ENCODE measurements at places on chromosomes 11 and 22. TPM values are rescaled to one million over a fixed set of nuclear protein-coding genes. Genes with fewer than 3 reads are reported as not detected.
A peak's percentile ranks its signal among the peaks of the same experiment; 100 is the strongest.

Gene TP53I11
- total RNA-seq: 58.9 TPM

Gene C11orf91
- total RNA-seq: not detected

Gene DAGLA
- total RNA-seq: 4.7 TPM

Gene MB
- not detected for total RNA-seq

Gene TEX54
- total RNA-seq: not detected

Gene CREB3L1
- total RNA-seq: 4.5 TPM

Gene CD3E
- total RNA-seq: not detected

Gene P2RY6
- total RNA-seq: 4.5 TPM

Gene CADM1
- total RNA-seq: 41.7 TPM

Gene PKP3
- total RNA-seq: 23.9 TPM

DNA sequence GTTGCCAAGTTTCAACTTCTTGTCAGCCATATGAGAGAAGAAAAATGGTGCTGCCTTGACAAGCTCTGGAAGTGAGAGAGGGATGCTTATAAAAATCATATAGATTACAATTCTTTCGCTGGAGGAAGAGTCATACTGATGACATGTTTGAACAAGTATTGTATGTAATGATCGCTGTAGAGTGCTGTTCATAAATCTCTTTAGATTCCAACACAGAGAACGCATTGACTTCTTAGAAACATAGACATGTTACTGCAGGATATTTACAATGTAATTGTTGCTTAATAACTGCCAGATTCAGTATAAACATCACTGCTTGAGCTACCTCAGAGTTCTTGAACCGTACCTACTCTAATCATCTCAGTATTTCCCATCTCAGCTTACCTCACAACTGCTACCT is 571.6 kb downstream of the LUZP2 start:
- no peak for DNase-seq

DNA sequence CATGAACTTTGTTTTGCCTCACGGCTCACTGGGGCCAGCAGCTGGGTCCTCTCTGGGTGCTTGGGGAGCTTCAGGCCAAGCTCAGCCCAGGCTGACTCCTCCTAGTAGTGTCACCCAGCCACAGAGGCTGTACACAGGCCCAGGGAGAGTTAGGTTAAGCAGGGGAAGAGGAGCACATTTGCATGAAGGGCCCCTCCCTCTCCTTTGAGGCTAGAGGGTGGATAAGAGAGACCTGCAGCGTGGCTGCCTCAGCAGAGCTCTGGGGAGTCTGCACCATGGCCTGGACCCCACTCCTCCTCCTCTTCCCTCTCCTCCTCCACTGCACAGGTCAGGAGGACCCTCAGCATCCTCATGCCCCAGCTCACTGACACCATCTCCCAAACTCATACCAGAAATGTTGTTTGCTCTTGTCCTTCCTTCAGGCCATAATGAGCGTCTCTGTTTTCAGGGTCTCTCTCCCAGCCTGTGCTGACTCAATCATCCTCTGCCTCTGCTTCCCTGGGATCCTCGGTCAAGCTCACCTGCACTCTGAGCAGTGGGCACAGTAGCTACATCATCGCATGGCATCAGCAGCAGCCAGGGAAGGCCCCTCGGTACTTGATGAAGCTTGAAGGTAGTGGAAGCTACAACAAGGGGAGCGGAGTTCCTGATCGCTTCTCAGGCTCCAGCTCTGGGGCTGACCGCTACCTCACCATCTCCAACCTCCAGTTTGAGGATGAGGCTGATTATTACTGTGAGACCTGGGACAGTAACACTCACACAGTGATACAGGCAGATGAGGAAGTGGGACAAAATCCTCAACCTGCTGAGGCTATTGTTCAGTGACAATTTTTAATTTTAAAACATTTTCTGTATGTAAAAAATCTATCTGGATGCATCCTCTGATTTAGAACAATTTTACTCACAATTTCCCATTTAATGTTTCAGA is 82.4 kb upstream of the VPREB1 start:
- DNase-seq: no peak

- peak; percentile 58 for DNase-seq
These were observed 64.5 kb upstream of the PHOX2A start for GRCh38 chr11:72308226-72309073.

- DNase-seq: no peak
These were observed 5.9 kb upstream of the PHF21A start for GRCh38 chr11:46127150-46127638.

GRCh38 chr11:96448225-96448624 is 58.4 kb downstream of the JRKL start:
- no peak for DNase-seq

- DNase-seq: no peak
These were observed 32.4 kb upstream of the TSKU start for GRCh38 chr11:76750746-76751145.

DNA sequence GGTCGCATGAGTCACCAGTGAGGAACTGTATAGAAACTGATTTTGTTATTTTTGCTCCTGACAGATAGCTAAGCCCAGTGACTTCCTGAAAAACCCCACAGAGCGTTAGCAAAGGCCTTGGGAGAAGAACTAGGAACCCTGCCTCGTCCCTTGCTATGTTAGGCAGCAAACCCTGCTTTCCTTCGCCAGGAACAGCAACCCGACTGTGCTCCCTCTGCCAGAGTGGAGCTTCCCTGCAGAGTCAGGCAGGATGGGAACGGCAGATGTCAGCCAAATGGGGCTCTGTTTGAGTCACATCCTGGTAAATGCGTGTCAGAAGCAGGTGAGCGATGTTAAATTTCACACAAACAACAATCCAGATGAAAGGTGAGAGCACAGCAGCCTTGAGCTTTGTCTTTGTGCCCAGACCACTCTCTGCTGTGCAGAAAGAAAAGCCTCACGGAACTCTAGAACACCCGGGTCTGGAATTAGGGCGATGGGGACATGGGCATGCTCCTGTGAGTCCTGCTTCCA is 186.6 kb downstream of the ADAMTS15 start:
- peak; percentile 41 for DNase-seq

DNA sequence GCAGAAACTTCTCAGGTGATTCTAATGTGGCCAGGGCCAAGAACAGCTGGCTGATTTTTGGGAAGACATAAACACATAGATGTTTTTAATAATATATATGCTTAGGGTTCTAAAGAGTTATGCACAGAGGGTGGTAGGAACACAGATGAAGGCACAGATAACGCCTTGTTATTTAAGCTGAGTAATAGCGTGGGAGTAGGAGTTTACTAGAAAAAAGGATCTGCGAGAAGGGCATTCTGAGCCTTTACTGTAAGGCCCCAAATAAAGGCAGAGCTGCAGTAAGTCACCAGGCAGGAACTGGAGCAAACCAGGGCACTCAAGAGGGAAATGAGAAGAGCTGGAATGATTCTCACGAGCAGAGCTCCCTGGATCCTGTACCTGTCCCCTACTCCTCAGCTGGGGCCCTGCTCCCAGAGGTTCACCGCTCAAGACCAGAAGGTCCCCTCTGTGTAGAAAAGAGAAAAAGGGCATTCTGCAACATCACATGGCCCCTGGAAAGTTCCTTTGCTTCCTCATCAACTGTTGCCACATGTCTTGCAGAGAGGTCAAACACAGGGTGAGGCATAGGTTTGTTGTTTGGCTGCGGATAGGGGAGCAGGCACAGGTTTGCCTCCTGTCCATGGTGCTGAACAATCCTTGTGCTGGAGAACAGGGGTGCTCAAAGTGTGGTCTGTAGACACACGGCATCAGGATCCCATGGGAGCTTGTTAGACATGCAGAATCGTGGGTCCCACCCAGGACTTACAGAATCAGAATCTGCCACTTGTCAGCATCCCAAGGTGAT is 125.7 kb downstream of the TENM4 start:
- DNase-seq: no peak

GRCh38 chr11:95989076-95989605 is 65.2 kb upstream of the MTMR2 start:
- no peak for DNase-seq

GRCh38 chr11:106087815-106088435 is 10.5 kb downstream of the AASDHPPT start:
- no peak for DNase-seq

- DNase-seq: no peak
These were observed 44.5 kb downstream of the ZNF280B start for GRCh38 chr22:22463855-22464540.

- peak; percentile 77 for DNase-seq
These were observed 48.8 kb upstream of the LARGE1 start for GRCh38 chr22:33969045-33969444.

GRCh38 chr11:65416841-65417701 is 5.5 kb upstream of the NEAT1 start:
- no peak for DNase-seq

DNA sequence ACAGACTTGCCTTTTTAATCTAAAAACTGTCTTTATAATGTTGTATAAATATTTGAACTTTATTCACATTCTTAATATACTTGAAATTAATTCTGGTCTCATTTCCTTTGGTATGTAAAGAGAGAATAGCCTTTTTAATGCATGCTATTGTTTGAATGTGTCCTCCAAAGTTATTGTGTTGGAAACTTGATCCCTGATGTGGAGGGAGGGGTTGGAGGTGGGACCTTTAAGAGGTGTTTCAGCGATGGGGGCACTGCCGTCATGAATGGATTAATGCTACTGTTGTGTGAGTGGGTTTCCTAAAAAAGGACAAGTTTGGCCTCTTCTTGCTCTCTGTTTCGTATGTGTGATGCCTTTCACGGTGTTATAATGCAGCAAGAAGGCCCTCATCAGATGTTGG is 131.7 kb downstream of the DDX10 start:
- no peak for DNase-seq

DNA sequence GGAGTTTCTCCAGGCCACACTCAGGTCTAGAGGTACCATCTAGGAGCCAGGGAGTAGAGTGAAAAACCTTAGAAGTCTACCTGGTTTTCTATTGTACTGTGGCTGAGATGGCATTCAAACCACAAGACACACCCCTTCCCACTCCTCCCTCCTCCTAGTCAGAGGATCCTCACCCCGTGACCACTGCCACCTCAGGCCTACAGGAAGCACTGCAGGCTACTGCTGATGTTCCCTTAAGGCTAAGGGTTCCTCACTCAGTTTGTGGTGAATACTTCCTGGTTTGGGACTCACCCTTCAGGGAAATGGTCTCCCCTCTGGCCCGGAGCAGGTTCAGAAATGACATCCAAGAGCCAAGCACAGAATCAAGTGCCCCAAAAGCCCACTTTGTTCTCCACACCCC is 1293.9 kb downstream of the JRKL start:
- DNase-seq: peak; percentile 19

Data from kidney epithelial cell (primary cell).